Cortex of kidney (tissue), 1 donor: ENCODE measurements at places on chromosomes 13 and 19.

GRCh38 chr13:99864627-99864990 lies 107.0 kb downstream of the ZIC5 start:
- no peak for DNase-seq

DNA sequence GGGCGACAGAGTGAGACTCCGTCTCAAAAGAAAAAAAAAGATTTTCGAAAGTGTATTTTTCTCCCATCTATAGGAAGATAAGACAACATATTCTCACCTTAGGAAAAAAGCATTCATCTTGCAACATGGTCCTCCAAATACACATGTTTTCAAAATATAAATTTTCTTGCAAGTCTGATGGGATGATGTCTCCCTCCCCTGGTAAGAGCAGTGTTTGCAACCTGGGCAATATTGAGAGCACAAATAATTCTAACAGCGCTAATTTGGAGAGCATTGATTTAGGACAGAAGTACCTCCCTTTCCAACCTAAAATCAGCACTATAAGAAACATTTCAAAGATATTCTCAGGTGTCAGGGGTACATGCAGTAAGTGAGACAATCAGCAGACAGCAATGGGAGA lies 61.0 kb upstream of the SHISA2 start:
- DNase-seq, result no peak

DNA sequence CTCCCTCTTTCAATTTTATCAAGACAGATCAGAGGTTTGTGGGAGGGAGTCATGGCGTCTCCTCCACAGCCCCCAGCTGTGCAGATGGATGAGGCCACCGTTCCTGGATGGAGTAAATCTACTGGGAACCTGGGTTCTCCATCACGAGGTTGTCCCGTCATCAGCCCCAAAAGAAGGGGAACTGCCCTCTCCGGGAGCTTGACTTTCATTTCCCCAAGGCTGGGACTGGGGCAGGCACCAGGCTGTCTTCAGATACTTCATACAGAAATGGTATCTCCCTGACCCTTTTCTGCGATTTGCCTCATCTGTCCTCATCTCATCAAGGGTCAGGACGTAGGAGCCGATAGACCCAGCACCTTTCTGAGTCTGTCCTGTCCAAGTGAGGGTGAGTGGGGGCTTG lies 9.8 kb downstream of the LILRB2 start:
- DNase-seq, result no peak

DNA sequence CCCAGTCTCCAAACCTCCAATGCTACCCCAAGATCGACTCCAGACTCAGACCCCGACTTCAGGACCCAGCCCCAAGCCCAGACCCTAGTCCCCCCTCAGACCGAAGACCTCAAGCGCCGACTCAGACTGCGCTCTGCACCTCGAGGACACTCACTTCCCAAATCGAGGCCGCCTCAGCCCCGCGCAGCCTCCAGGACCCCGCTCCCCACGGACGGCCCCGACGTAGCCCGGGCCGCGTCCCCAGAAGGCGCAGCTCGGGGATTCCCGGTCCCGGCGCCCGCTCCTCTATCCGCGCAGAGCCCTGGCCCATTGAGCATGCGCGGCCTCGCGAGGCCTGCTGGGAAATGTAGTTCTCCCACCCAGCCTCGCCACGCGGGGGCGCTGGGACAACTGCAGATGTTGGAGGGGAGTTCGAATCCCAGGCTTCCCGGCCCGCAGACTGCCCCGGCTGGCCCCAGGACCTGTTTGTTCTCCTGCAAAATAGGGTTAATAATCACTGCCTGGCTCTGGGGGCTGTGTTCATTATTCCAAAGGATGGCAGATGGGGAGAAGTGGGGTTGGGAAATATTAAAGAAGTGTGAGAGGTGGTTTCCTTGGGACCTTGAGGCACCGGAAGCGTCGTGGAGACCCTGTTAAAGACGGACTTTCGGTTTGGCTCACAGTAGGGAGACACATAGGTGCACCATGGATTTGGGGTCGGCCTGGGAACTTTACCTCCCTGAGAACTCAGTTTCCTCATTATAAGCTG lies at the start of gene APBA3:
TSS of gene APBA3 (minus strand) at position 311 of the 748 bp plus-strand sequence. CDS start 1,428 bp downstream, outside the sequence.
- DNase-seq, result no peak
